ENCODE measurements at places on chromosomes 13 and 19.

DNA sequence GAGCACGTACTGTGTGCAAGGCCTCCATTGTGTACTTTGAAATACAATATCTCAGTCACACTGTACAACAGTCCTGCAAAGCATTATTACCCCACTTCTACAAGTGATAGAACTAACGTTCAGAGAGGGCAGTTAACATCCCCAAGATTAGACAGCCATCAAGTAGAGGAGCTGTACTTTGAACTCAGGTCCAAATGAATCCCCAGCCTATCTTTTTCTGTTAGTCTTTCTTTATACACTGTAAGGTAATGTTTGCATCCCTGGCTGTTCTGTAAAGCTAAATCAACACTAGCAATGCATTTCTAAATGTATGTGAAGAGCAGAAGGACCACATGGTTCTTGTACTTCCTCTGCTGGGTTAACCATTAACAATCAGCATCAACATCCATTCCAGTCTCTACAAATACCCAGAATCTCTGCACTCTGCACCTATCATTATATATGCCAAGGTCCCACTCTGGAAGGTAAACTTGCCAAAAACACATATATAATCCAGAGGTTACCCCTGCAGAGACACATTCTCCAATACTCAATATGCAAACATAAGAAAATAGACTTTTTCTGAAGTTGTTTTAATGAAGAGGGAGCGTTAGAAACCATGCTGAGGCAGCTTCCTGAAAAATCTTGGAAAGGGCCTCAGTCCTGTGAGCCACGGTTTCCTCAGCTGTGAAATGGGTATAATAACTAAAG lies 182.3 kb downstream of the MZT1 start:
- DNase-seq: no peak

DNA sequence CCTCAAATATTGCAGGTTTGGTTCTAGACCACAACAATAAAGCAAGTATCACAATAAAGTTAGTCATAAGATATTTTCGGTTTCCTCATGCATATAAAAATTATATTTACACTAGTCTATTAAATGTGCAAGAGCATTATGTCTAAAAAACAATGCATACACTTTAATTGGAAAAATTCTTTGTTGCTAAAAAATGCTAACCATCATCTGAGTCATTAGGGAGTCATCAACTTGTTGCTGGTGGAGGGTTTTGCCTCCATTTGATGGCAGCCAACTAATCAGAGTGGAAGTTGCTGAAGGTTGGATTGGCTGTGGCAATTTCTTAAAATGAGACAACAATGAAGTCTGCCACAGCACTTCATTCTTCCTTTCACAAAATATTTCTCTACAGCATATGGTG lies 422.3 kb upstream of the GPC6 start:
- no peak for DNase-seq

DNA sequence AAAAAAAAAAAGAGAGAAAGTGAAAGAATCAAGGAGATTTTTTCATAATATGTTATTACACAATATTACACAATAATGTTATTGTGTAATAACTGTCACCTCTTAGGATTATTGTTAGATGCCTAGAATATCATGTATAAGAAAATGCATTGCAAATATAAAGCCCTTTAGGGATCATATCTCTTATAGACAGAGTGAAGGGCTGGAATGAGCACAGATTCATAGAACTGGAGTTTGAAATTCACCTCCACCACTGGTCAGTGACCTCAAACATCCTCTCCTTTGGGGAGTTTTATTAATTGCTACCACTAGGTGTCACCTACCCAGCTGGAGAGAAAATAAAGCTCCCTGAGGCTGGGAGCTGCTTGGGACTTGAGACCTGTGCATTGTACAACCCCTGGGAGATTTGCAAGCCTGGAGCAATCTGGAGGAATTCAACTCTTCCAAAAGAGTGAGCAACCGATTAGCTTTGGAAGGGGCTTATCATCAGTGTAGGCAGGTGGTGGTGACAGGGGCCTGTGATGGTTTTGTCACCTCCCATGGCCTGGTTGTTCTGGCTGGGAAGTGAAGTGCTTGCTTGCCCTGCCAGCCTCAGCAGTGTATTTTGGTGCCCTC lies 30.3 kb upstream of the FRY start:
- DNase-seq: no peak

DNA sequence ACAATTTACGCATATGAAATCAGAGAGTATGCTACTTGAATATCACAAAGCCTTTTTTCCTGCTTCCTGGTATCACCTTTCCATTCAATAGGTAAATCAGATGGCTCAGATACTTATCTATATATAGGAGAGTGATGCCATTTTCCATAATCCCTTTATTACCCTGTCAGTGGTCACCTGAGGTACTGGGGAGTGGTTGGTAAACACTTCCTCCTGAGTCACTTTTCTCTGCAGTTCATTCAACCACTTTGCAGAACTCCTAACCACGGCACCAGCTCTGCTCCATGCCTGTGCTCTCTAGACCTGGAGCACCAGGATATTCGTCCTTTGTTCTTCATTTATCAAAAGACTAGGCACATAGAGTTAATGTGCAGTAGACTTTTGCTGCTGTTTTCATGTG lies 748.5 kb upstream of the KLHL1 start:
- no peak for DNase-seq

GRCh38 chr13:111013196-111013595 lies 98.3 kb upstream of the ANKRD10 start:
- no peak for DNase-seq

- no peak for DNase-seq
These were observed 49.5 kb upstream of the GPR12 start for GRCh38 chr13:26810095-26810494.

- DNase-seq: no peak
These were observed 31.2 kb downstream of the MPHOSPH8 start for GRCh38 chr13:19664481-19665230.
